ENCODE measurements at places on chromosomes 6 and 20. TPM values are rescaled to one million over a fixed set of nuclear protein-coding genes. Genes with fewer than 3 reads are reported as not detected.

The PDE7B gene
- not detected for total RNA-seq

The LGSN gene
- not detected for total RNA-seq

The RHAG gene
- total RNA-seq: not detected

The MMP24 gene
- total RNA-seq: 5.7 TPM

The IL17F gene
- not detected for total RNA-seq

The HTR1B gene
- total RNA-seq: not detected

The RIPPLY2 gene
- not detected for total RNA-seq

The CALHM6 gene
- total RNA-seq: not detected

The SALL4 gene
- total RNA-seq: 3.4 TPM

The OPRM1 gene
- total RNA-seq: not detected

The TGM3 gene
- total RNA-seq: not detected

The KIF6 gene
- total RNA-seq: not detected

The HLA-E gene
- total RNA-seq: 99.5 TPM

The UBE2J1 gene
- 22.1 TPM for total RNA-seq

The LYRM2 gene
- total RNA-seq: 3.2 TPM

The KPNA5 gene
- total RNA-seq: 2.6 TPM

The FABP7 gene
- not detected for total RNA-seq
